ENCODE measurements at places on chromosomes 13 and 19.

DNA sequence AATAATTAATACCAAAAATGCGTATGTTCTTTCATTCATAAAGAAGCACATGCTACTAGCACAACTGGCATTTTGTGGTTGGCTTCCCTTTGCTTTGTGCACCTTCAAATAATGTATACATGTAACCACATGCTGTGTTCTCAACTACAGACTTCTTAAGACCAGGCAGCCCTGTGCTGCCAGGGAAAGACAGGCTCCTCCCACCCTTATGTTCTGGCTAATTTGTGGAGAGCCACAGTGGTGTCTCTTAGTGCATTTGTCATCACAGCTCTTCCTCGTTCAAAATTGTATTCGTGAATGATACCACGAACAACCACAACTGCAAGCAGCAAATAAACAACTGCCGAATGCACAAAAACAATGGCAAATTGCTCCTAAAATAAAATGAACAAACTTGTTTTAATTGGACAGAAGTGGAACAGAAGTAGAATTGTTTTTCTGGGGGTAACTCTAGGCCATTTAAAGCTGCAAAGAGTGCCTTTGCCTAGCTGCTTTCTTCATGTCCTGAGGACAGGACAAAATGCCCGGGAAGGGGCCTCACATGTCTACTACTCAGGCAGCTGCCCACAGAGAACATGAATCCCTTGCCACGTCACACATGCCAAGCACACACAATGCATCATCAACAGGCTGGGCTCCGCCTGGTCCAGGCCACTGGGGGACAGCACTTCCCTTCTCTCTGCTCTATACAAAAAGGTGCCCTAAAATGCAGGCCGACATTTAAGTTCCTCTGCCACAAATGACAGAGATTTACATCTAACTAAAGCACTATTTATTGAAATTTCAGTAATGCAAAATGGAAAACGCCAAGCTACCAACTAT lies 21.7 kb downstream of the IRS2 start:
- peak; percentile 69 for DNase-seq

GRCh38 chr19:16366056-16366432 lies 41.4 kb downstream of the KLF2 start:
- no peak for DNase-seq

DNA sequence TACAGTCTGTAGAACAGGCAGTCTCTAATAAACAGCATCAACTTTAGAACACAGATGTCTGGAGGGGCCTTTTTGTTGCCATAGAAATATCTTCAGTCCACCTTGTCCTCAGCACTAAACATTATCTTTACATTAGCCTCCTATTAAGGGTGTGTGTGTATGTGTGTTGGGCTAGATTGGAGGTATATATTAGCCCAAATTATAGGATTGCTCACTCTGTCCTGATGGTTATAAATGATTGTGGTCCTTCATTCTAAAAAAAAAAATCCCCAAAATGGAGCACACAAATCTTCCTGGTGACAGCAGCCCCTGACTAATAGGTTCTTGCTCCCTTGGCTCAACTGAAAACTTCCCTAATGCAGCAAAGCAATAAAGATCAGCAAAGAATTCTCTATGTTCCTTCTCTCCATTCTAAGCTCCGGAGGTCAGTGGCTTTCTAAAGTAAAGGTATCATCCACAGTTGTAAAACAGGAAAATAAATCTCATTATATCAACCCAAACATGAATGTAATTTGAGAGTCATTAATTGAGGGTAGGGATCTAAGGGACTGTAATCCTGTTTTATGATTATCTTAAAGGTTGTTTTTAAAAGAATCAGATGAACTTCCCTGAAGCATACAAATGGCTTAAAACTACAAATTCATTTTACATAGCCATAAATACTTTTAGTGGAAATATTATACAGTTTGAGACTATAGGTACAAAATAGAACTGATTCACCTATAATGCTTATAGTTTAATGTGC lies 232.7 kb downstream of the KLF12 start:
- DNase-seq = no peak

DNA sequence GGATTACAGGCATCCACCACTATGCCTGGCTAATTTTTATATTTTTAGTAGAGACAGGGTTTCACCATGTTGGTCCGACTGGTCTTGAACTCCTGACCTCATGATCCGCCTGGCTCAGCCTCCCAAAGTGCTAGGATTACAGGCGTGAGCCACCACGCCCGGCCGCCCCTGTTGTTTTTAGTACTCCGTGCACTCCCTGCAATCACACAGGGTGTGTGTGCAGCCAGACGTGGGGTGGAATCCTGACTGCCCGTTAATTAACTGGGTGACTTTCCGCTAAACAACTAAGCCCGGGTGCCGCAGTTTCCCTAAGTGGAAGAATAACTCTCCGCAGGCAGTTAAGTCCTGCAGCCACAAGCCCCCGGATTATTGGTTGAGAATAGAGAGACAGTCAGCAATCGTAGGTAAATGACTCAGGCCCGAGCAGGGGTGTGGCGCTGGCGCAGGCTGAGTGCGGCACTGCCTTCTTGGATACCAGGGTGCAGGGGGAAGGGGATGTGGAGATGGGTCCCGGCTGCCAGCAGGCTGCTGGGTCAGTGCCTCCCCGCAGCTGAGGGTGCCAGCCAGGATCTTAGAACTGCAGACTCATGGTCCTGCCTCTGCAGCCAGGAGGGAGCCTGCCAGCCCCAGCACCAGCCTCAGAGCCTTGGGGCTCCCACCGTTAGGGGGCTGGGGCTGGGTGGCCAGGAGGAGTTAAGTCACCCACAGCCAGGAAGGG lies 6.1 kb upstream of the FXYD3 start:
- DNase-seq = no peak

- no peak for DNase-seq
Observed at GRCh38 chr13:93953841-93954240, 525.6 kb downstream of the DCT start.

DNA sequence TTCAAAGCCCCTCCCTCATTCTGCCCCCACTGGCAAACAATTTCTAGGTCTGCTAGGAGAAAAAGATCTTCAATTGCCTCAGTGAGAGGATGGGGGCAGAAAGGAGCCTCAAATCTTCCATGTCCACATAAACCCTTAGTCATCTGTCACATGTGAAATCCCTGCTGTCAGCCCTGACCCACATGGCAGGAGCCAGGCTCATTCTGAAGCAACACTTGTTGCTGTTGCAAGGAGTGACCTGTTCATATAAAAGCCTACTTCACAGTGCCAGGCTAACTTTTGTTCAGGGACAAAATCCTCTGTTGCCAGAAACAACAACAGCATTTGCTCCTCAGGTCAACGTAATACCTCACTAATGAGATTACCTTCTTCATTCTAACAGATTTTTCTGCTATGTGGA lies 70.5 kb downstream of the IRS2 start:
- no peak for DNase-seq

- DNase-seq = peak; percentile 80
Observed at GRCh38 chr13:99367663-99368448, 60.7 kb upstream of the GPR183 start.

- DNase-seq = no peak
Observed at GRCh38 chr13:61084988-61085387, 330.7 kb downstream of the PCDH20 start.

DNA sequence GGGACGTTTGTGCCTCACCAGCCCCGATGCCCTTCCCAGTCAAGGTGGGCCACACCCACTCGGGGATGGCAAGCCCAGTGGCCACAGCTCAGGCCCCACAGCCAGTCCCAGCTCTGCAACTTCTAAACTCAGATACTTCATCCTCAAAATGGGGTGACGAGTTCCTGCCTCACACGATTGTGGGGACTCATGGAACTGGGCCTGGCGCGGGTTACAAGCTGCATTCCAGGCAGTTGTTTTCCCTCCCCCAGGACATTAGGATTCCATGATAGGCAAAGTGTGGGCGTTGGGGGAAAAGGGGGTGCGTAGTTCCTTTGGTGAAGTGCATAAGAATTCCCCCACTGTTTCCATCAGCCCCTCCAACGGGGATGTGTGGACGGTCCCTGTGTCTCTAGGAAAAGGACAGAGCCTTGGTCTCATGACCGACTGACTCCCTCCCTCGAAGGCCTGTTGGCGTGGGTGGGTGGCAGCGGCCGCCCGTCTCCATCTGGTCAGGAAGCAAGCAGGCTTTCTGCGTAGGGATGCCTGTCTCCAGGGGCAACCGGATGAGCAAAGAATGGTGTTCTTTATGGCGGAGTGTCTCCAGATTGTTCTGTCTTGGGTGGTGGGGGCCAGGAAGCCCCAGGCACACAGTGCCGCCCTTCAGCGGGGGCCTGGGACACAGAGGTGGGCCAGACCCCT lies 21.1 kb upstream of the NPAS1 start:
- no peak for DNase-seq

DNA sequence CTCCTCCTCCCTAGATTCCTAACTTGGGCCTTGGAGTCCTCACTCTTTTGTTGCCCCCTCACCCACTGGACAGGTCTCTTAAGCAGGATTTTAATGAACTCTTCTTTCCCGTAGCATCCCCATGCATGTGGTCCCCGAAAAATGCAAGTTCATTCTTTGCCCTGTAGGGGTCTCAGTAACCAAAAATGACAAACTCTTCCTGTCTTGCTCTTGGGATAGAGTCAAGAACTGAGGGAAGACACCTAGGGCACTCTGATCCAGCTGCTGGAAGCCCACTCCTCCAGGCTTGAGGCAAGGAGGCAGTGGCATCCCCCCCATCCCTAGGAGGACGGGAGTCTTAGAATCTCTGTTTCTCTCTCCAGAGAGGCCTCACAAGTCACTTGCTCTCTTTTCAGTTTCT lies 987.0 kb downstream of the DIAPH3 start:
- DNase-seq = no peak

- no peak for DNase-seq
Observed at GRCh38 chr19:6997679-6998445, 23.4 kb downstream of the MBD3L2B start.

DNA sequence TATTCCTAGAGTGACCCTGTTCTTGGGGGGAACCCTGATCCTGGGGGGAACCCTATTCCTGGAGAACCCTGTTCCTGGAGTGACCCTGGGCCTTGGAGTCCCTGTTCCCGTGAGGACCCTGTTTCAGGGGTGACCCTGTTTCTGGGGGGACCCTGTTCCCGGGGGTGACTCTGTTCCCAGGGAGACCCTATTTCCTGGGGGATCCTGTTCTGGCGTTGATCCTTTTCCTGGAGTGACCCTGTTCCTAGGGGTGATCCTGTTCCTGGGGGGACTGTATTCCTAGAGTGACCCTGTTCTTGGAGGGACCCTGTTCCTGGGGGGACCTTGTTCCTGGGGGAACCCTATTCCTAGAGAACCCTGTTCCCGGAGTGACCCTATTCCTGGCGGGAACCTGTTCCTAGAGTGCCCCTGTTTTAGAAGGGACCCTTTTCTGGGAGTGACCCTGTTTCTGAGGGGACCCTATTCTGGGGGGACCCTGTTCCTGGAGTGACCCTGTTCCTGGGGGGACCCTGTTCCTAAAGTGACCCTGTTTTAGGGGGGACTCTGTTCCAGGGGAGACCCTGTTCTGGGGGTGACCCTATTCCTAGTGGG lies 15.0 kb downstream of the GNA15 start:
- no peak for DNase-seq

DNA sequence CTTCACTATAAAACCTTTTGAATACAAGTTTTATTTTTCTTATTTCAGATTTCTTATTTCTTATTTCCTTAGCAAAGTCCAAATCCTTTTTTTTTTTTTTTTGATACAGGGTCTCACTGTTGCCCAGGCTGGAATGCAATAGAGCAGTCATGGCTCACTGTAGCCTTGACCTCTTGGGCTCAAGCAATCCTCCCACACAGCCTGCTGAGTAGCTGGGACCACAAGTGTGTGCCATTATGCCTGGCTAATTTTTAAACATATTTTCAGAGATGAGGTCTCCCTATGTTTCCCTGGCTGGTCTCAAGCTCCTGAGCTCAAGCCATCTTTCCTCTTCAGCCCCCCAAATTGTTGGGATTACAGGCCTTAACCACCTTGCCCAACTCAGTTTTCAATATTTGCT lies 334.3 kb downstream of the DLEU7 start:
- no peak for DNase-seq

DNA sequence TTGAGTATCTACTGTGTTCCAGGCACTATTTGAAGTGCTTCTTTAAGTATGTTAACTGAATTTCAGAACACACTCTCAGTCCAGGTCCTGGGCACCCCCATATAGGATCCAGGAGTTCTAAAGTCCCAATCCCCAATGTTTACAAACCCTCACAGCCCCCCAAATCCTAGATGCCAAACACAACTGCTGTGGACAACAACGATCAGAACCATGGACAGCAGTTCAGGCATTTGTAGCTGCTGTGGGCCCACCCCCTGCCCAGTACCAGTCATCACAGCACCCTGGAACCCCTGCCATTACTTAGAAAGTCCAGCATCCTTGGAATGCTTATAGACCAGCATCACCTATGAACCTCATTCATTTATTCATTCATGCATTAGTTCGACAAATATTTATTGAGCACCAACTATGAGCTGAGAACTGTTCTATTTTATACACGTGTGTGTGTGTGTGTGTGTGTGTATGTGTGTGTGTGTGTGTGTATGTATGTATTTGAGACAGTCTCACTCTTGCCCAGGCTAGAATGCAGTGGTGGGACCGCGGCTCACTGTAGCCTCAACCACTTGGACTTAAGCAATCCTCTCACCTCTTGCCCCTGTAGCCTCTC lies 19.3 kb upstream of the SDHAF1 start:
- DNase-seq = peak; percentile 75

- DNase-seq = no peak
Observed at GRCh38 chr13:27593267-27593666, 27.1 kb downstream of the LNX2 start.

DNA sequence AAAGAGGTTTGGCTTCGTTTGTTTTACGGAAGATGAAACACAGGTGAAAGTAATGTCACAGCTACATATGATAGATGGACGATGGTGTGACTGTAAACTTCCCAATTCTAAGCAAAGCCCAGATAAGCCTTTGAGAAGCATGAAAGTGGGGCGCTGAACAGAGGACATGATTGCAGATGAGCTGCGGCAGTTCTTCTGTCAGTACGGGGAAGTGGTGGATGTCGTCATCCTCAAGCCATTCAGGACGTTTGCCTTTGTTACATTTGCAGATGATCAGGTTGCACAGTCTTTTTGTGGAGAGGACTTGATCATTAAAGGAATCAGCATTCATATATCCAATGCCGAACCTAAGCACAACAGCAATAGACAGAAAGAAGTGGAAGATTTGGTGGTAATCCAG lies 111.5 kb upstream of the DIAPH3 start:
- DNase-seq = no peak

DNA sequence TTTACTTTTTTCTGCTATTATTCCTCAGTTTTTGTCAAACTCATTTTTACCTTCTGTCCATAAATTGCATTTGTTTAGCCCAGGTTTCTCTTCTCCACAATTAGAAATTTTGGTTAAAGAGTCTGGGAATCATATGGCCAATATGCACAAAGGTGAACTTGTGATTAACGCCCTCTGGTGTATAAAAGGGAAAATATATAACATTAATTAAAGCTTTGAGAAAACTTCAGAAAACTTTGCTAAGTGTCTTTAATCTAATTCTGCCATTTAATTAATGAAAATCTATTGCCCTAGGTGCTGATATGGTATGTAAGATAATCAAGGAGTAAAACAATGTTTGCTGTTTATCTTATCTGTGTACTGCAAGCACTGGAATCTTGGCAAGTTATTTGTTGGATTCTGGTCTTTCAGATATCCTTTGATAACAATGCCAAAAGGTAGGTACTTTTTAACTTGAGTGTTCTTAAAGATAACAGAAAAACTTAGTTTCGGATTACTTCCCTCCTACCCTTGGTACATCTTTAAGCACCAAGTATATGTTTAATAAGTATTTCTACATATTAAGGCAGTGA lies 402.6 kb downstream of the SUCLA2 start:
- DNase-seq = no peak

- DNase-seq = no peak
Observed at GRCh38 chr13:111280681-111281585, 39.5 kb upstream of the TEX29 start.

- DNase-seq = no peak
Observed at GRCh38 chr13:114104655-114105520, 27.5 kb downstream of the RASA3 start.
